ENCODE measurements at places on chromosomes 12 and 14.

DNA sequence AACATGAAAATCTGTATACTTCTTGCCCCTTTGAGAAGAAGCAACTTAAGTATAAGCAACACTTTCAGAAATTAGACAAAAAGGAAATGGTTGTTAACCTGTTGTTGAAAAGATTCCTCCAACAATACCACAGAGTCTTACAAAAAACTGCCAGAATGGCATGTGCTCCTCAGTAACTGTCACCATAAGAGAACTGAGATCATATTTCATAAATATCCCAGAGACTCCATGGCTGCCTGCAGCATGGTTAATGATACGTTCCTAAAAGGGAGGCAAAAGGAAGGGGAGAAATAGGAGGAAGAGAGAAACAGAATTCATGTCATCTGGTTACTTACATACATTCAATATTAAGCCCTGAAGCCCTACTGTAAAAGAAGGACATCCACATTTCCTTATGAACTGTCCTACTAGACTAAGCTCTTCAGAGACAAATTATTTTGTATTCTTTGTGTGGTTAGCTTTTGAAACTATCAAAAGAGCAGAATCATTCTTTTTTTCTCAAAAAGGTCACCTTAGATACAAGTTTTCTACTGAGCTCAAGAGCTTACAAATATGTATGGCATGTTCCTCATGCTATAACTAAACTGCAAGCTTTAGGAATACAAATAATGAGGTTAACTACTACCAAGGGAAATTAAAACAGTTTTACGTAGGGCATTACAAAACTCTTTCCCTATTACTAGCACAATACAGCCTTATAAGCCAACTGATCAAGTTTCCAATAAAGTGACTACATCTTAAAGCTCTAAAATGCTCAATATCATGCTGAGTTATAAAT lies 37.8 kb downstream of the ERGIC2 start:
- H3K4me3 ChIP-seq = no peak overlapping the region
- DNase-seq = no peak
- H3K4me1 ChIP-seq = peaks cover 10% of the 10 kb centered on the region
- H3K27ac ChIP-seq = peak overlapping the region; percentile 53
- H3K36me3 ChIP-seq = peaks cover 66% of the 10 kb centered on the region

- peaks cover 11% of the 10 kb centered on the region for H3K4me1 ChIP-seq
- DNase-seq = no peak
- H3K4me3 ChIP-seq = no peak overlapping the region
- no peaks in the 10 kb centered on the region for H3K36me3 ChIP-seq
- no peak overlapping the region for H3K27ac ChIP-seq
Measured at GRCh38 chr12:53425515-53426150, 2.0 kb downstream of the AMHR2 start.

GRCh38 chr12:89309815-89310214 lies 42.5 kb downstream of the DUSP6 start:
- H3K27ac ChIP-seq = no peak overlapping the region
- no peaks in the 10 kb centered on the region for H3K27me3 ChIP-seq
- H3K4me3 ChIP-seq = no peak overlapping the region
- no peak for DNase-seq
- H3K36me3 ChIP-seq = no peaks in the 10 kb centered on the region

DNA sequence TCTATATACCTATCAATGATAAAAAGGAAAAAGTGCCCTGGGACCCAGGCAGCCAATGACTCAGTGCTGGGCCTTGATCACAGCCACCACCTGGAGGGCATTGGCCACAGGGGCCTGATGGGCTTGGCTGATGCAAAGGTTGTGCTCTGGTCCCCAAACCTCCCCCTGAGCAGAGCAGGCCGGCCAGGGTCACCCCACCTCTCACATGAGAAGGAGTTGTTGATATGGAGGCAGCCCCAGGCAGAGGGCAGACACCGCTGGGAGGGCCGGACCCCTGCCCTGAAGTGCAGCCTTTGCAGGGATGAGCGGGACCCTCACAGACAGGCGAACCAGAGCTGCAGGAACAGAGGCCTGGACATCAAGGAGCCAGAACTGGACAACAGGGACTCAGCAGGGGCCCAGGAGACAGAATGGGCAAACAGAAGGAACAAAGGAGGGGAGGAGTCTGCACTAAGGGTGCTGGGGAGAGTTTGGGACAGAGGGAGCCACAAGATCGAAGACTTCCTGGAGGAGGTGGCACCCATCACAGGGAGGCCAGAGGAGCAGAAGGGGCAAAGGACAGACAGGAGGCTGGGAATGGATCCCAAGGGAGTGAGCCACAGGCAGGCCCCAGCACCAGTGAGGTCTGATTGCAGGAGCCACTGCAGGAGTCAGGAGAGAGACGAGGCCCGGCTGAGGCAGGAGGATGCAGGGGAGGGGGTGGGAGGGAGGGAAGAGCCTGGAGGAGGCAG lies 105.0 kb downstream of the TNFAIP2 start:
- no peaks in the 10 kb centered on the region for H3K4me1 ChIP-seq
- no peak for DNase-seq
- peaks cover 65% of the 10 kb centered on the region for H3K27me3 ChIP-seq
- H3K36me3 ChIP-seq = no peaks in the 10 kb centered on the region

GRCh38 chr14:86221755-86222154 lies 691.8 kb downstream of the FLRT2 start:
- no peaks in the 10 kb centered on the region for H3K4me1 ChIP-seq
- H3K36me3 ChIP-seq = no peaks in the 10 kb centered on the region
- no peaks in the 10 kb centered on the region for H3K27me3 ChIP-seq
- no peak for DNase-seq
- H3K4me3 ChIP-seq = no peak overlapping the region
- no peak overlapping the region for H3K27ac ChIP-seq

- no peak for DNase-seq
- peaks cover 44% of the 10 kb centered on the region for H3K27me3 ChIP-seq
- H3K4me1 ChIP-seq = peaks cover 25% of the 10 kb centered on the region
- H3K27ac ChIP-seq = no peak overlapping the region
- no peaks in the 10 kb centered on the region for H3K36me3 ChIP-seq
Measured at GRCh38 chr12:24565300-24565699, 383.6 kb downstream of the BCAT1 start.

DNA sequence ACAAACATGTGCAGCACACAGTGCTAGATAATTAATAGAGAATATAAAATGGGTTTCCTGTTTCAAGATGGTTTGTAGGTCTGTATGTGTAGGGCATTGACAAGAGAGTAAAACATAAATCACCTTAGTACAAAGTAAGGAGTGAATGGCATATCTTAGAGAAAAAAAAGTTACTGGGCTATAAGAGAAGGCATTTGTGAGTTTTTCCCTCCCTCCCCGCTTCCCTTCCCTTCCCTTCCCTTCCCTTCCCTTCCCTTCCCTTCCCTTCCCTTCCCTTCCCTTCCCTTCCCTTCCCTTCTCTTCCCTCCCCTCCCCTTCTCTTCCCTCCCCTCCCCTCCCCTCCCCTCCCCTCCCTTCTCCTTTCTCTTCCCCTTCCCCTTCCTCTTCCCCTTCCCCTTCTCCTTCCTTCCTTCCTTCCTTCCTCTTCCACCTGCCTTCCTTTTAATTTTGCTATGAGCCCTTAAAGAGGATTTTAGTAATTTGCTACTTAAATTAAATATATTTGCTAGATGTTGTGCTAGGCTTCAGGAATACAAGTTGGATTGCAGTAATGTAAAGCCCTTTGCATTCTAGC lies 57.1 kb downstream of the LRRK2 start:
- H3K27me3 ChIP-seq = no peaks in the 10 kb centered on the region
- no peak for DNase-seq

DNA sequence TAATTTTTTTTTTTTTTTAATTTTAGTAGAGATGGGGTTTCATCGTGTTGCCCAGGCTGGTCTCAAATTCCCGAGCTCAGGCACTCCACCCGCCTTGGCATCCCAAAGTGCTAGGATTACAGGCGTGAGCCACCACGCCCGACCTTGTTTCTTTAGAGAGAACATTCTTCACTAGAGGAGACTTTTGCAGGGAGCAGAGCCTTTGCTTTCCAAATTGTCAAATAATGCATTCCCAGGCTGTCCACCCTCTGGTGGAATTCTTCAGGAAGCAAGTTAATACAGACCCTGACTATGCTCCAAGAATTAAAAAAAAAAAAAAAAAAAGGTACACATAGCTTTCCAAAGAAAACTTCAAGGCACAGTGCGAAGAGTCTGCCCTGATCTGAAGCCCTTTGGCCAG lies 6.8 kb downstream of the ALDH1L2 start:
- no peaks in the 10 kb centered on the region for H3K36me3 ChIP-seq
- no peaks in the 10 kb centered on the region for H3K27me3 ChIP-seq
- H3K4me1 ChIP-seq = no peaks in the 10 kb centered on the region
- H3K27ac ChIP-seq = no peak overlapping the region
- H3K4me3 ChIP-seq = no peak overlapping the region
- DNase-seq = no peak

- peak overlapping the region; percentile 45 for H3K27ac ChIP-seq
- no peaks in the 10 kb centered on the region for H3K27me3 ChIP-seq
- no peak overlapping the region for H3K4me3 ChIP-seq
- H3K36me3 ChIP-seq = peaks cover 10% of the 10 kb centered on the region
Measured at GRCh38 chr14:52919971-52920370, 30.9 kb downstream of the FERMT2 start.

- no peaks in the 10 kb centered on the region for H3K27me3 ChIP-seq
- no peak overlapping the region for H3K27ac ChIP-seq
- H3K4me1 ChIP-seq = no peaks in the 10 kb centered on the region
- H3K4me3 ChIP-seq = no peak overlapping the region
Measured at GRCh38 chr14:87522575-87522974, 470.4 kb downstream of the GALC start.

GRCh38 chr12:31899109-31899508 lies 60.1 kb upstream of the RESF1 start:
- H3K36me3 ChIP-seq = no peaks in the 10 kb centered on the region
- peak overlapping the region; percentile 77 for H3K27ac ChIP-seq
- H3K4me1 ChIP-seq = peaks cover 25% of the 10 kb centered on the region

GRCh38 chr12:119744900-119745606 lies 77.1 kb downstream of the PRKAB1 start:
- DNase-seq = no peak
- H3K36me3 ChIP-seq = no peaks in the 10 kb centered on the region
- H3K4me3 ChIP-seq = no peak overlapping the region
- no peaks in the 10 kb centered on the region for H3K27me3 ChIP-seq
- H3K27ac ChIP-seq = no peak overlapping the region

DNA sequence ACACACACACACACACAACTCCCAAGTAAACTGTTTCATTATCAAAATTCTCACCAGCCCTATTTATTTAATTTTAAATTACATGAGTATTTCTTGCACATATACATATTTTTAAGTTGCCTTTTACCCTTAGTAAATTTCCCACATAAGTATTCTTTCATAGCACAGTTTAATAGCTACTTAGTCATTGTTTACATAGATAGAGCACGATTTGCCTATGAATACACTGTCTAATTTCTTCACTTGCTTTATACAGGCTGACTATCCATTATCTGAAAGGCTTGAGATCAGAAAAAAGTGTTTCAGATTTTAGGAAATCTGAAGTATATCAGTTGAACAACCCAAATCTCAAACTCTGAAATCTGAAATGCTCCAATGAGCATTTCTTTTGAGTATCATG lies 30.9 kb downstream of the NIN start:
- no peak overlapping the region for H3K27ac ChIP-seq
- no peaks in the 10 kb centered on the region for H3K36me3 ChIP-seq
- H3K27me3 ChIP-seq = no peaks in the 10 kb centered on the region
- H3K4me3 ChIP-seq = no peak overlapping the region

GRCh38 chr14:64196814-64197411 lies 97.3 kb downstream of the ESR2 start:
- peak; percentile 51 for DNase-seq
- H3K27ac ChIP-seq = peak overlapping the region; percentile 87
- H3K36me3 ChIP-seq = peaks cover 4% of the 10 kb centered on the region
- no peaks in the 10 kb centered on the region for H3K27me3 ChIP-seq

- no peaks in the 10 kb centered on the region for H3K4me1 ChIP-seq
- DNase-seq = no peak
- H3K36me3 ChIP-seq = no peaks in the 10 kb centered on the region
- H3K4me3 ChIP-seq = no peak overlapping the region
Measured at GRCh38 chr14:82060219-82060618, 526.6 kb upstream of the SEL1L start.

DNA sequence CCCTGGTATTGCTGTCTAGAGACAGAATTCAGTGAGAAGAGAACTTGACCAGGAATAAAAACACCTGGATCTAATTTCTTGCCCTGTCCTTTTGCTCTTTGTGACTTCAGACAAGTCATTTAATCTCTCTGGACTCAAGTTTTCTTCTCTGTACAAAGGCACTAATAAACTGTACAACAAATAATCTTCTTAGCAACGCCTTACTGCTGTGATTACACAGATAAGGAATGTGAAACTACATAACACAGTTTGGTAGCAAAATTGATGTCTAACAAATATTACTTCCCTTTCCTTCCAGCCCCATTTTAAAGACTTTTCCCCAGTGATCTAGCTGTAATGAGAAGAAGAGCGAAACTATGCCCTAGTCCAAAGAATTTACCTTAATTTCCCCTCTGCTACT lies 69.3 kb downstream of the BCAT1 start:
- H3K27me3 ChIP-seq = no peaks in the 10 kb centered on the region
- no peaks in the 10 kb centered on the region for H3K4me1 ChIP-seq
- DNase-seq = no peak
- no peak overlapping the region for H3K4me3 ChIP-seq

- no peak overlapping the region for H3K4me3 ChIP-seq
- DNase-seq = no peak
- H3K27me3 ChIP-seq = peaks cover 5% of the 10 kb centered on the region
- no peaks in the 10 kb centered on the region for H3K36me3 ChIP-seq
Measured at GRCh38 chr12:104951759-104952509, 6.2 kb downstream of the SLC41A2 start.

DNA sequence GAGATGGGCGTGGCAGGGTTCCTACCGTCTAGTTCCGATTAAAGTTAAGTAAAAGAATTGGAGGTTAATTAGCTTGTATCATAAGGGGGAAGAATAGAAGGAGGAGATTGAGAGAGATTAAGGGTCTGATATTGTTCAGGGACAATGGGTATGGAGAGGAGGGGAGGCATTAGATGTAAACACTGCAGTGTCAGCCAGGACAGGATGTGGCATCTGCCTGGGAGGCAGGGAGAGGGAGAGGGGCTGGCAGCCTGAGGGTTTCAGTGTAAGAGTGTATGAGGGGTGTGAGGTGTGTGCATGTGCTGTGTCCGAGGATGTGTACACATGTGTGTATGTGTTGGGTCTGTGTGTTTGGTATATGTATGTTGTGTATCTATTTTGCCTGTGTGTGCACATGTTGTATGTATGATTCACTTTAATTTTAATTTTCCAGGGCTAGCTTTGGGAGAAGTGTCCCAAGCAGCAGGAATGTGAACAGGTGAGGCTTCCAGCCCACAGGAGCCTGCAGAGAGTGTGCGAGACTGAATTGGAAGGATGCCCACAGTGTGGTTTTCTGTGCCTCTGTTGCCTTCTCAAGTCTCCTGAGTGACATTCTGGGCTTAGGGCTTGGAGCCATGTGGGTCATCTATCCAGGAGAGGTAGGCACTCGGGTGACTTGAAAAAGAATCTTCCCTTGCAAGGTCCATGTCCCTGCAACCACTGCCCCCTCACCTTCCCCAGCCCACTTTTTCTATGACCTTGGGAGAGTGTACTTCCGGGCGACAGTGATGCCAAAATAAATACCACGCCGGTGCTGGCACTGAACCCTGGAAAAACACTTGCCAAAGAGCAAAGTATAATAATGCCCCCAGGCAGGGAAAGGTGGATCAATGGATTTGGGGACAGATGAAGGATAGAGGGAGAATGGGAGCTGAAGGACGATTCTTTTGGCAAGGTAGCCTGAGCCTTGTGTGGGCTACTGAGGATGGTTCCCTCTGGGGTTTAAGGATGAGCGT lies 36.8 kb upstream of the DCD start:
- H3K27ac ChIP-seq = no peak overlapping the region
- DNase-seq = no peak
- H3K27me3 ChIP-seq = peaks cover 95% of the 10 kb centered on the region
- no peak overlapping the region for H3K4me3 ChIP-seq
- no peaks in the 10 kb centered on the region for H3K36me3 ChIP-seq
- no peaks in the 10 kb centered on the region for H3K4me1 ChIP-seq

- peaks cover 61% of the 10 kb centered on the region for H3K27me3 ChIP-seq
- H3K4me3 ChIP-seq = no peak overlapping the region
- H3K36me3 ChIP-seq = no peaks in the 10 kb centered on the region
- no peak overlapping the region for H3K27ac ChIP-seq
Measured at GRCh38 chr12:53703756-53704155, 23.5 kb downstream of the CALCOCO1 start.
